Effector memory CD4-positive, alpha-beta T cell (primary cell): ENCODE measurements at places on chromosomes 12 and 14.
A peak's percentile ranks its signal among the peaks of the same experiment; 100 is the strongest.

DNA sequence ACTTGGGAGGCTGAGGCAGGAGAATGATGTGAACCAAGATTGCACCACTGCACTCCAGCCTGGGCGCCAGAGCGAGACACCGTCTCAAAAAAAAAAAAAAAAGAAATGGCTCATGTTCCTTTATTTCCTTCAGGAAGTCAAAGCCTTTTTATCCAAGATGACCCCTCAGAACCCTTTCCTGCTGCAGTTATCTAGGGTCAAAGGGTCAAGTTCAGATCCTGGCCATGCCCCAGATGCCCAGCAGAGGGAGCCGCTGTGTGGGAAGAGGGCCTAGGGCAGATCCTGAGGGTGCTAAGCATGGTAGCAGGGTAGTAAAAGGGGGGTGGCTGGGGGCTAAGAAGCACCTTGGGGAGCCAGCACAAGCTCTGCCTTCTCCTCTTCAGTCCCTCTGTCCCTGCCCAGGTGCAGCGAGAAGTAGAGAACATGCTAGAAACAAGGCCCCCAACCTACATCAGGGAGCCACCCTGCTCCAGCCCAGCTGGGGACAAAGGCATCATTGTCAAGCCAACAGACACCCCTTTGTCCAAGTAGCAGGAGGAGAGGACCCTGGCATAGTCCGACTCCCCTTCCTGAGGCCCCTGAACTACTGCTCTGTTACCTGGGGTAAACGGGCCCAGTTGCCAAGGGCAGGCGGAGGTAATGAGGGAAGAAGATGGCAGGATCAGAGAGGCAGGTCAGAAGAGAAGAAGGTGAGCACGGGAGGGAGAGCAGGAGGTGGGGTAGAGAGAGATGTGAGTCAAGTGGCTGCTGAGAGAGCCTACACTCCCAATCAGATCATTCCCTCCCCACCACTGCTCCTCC is 6.5 kb downstream of the NFE2 start:
- DNase-seq, result peak; percentile 42

DNA sequence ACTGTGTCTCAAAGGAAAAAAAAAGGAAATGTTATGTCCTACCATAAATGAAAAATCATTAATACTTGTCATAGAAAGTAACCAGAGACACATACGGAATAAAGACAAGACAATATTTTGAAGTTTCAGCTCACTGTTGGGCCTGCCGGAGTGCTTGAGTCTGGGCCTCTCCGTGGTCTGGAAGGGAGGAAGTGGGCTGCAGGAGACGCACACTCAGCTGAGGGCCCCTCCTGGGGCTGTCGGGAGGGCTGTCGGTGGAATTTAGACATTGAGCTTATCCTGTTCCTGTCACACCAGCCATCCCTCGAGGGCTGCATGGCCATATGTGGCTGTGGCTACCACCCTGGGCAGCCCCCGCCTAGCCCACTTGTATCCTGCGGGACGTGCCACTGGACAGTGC is 80.6 kb downstream of the DDX51 start:
- DNase-seq, result no peak

DNA sequence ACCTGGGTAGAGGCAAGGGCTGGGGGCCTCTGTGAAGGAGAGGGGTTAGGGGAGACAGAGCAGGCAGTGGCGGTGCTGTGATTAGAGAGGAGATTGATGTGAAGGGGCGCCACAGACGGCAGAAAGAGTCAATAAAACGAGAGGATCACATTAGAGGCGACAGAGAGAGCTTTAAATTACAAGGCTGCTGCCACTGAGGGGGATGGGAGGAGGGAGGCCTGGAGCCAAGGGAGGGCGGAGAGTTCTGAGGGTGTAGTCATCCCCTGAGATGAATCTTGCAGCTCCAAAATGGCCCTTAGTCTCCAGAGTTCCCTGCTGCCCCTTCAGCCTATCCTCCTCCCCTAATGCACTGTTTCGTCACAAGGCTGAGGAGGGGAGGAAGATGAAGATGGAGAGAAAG is 12.8 kb downstream of the ZFHX2 start:
- DNase-seq, result no peak

- no peak for DNase-seq
Measured at GRCh38 chr12:80778005-80778541, 61.4 kb downstream of the MYF5 start.

GRCh38 chr12:47149146-47149545 is 69.4 kb upstream of the AMIGO2 start:
- no peak for DNase-seq

DNA sequence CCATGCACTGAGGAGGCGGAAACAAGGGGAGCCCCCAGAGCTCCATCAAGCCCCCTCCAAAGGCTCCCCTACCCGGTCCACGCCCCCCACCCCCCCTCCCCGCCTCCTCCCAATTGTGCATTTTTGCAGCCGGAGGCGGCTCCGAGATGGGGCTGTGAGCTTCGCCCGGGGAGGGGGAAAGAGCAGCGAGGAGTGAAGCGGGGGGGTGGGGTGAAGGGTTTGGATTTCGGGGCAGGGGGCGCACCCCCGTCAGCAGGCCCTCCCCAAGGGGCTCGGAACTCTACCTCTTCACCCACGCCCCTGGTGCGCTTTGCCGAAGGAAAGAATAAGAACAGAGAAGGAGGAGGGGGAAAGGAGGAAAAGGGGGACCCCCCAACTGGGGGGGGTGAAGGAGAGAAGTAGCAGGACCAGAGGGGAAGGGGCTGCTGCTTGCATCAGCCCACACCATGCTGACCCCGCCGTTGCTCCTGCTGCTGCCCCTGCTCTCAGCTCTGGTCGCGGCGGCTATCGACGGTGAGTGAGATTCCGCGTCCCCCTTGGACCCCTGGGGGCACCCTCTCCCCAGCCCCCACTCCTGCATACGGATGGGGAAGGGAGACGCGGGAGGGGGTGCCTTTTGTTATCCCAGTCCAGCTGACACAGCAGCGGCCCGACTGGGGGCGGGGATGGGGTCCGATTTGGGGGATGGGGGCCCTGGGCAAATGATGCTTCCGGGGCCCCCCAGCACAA is 400 bp downstream of the LRP1 start:
- no peak for DNase-seq

DNA sequence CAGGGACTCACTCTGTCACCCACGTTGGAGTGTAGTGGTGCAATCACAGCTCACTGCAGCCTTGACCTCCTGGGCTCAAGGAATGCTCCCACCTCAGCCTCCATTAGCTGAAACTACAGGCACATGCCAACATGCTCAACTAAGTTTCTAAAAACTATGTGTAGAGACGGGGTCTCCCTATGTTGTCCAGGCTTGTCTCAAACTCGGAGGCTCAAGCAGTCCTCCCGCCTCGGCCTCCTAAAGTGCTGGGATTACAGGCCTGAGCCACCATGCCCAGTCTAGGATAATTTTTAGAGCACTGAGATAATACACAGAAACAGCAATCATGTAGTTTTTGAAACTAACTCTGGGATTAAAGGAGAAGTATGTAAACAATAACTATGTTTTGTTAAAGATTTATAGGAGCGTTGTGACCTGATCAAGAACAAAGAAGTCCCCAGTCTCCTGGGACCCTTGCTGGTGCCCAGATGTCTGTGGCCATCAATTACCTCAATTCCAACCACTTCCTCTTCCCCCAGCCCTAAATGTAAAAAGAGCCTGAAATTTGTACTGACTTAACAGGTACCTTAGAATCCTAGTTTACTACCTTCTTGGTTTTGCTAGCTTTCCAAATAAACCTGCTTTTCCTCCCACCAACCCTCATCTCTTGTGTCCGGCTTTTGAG is 28.9 kb upstream of the EGLN3 start:
- no peak for DNase-seq

DNA sequence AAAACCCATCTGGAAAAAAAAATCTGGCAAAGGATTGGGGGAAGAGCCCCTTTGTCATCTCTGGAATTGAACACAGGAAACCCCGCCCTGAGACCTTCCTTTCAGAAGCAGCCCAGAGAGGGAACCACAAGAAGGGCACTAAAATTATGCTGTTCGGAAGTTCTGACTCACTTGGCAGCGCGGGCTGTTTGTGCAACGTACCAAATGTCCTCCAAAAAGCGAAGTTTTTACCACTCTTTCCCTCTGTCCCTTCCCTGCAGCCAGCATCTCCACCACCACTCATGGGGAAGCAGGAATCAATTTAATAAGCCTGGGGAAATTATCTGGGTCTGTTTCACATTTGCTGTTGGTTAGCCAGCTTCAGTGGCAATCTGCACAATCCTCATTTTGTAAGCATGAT is 3.2 kb upstream of the SYNE3 start:
- DNase-seq, result peak; percentile 51

GRCh38 chr14:52596861-52597260 is 44.2 kb downstream of the GPR137C start:
- no peak for DNase-seq

- DNase-seq, result no peak
Measured at GRCh38 chr14:65976761-65977404, 509.3 kb upstream of the CCDC196 start.

DNA sequence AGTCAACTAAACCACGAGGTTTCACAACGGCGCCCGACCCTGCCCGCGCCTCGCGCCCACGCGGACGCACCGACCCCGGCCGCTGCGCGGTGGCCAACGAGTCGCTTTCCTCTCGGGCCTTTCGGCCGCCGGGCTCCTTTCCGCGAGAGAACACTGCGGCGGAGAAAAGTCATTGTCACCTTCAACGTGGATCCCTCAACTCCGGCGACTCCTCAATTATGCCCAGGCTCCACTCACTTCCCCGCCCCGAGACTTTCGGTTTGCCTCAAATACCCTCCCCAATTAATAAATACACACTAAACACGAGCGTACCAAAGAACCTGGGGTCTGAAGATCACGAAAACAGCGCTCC is 450 bp downstream of the SINHCAF start:
- no peak for DNase-seq

DNA sequence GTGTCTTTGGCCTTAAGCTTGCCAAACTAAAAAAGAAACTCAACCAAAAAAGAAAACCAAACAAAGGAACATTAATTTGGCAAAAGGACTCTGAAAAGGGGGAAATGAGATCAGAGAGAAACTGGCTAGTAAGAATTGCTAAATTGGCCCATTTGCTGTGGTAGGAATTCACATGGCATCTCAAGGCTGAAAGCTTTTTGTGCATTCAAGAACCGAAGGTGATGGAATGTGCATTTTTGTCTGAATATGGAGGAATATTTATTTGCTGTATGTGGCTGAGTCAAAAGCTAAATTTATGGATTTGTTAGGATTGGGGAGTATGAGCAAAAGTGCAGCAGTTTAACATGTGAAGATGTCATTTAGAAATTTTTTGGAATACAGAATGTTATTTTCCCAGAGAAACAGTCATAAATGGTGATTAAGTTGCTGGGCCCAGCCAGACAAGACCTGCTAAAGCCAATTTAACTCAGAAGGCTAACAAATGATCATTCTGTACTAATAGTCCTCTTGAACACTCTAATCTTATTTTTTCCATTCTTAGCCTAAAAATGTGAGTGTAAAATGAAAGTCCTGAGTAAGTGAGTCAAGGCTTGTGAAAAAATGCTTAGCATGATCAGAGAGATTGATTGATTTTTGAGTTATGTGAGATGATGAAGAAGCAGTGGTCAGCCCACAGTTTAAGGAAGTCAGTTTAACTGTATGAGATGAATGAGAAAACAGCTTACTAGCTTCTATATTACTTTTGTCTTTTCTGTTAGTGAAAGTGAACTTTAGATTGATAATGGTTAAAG is 94.1 kb downstream of the ANO6 start:
- no peak for DNase-seq

- no peak for DNase-seq
Measured at GRCh38 chr12:120394483-120395367, 25.8 kb upstream of the MSI1 start.

- DNase-seq, result no peak
Measured at GRCh38 chr12:53044052-53044581, 5.7 kb upstream of the TNS2 start.

GRCh38 chr14:75702616-75703261 is 41.7 kb downstream of the TTLL5 start:
- DNase-seq, result no peak

DNA sequence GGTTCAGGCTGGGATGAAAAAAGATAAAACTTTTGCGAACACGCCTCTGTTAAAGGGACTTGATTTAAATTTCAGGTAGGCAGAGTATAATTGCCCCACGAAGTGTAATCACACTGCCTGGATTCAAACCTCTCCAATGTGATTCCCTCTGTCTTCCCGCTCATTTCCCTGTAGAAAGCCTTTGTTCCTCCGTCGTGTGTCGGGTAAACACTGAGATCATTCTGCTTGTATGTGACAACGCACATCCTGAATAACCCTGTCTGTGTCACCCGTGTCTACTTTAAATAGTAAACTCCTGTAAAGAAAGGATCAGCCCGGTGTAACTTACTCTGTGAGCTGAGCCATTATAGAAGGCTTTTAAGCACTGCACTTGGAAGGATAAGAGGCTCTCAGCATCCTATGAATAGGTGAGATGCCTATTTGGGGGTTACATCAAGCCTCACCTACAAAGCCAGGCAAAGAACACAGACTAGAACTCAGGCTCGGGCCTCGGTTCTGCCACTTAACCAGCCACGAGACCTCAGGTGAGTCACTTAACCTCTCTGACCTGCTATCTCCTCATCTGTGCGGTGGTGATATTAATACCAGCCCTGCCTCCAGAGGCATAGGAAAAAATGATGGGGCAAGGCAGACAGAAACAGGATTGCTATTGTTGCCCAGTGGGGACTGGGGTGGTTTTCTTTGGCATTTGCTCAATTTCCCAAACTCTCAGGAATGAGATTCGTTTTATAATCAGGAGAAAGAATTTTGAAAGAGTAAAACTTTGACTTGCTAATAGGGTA is 74.2 kb downstream of the RBM19 start:
- DNase-seq, result no peak

GRCh38 chr14:103136388-103137271 is 13.4 kb downstream of the TNFAIP2 start:
- no peak for DNase-seq

- no peak for DNase-seq
Measured at GRCh38 chr12:12336049-12336411, 14.0 kb downstream of the MANSC1 start.

DNA sequence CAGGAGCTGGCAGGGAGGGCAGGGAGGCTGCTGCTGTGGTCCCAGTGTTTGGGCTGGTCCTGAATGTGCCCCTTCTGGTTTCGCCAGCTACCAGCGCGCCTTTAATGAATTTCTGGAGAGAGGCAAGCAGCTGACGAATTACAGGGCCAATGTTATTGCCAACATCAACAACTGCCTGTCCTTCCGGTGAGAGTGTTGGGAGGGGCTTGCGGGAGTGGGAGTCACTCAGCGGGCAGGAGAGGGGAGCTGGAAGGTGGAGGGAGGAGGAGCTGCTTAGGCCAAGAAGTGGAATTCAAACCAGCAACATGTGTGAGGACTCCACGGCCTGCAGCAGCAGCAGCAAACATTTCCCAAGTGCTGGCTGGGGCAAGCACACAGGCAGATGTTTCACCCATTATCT is 7.7 kb downstream of the TNFAIP2 start:
- DNase-seq, result no peak
